ENCODE measurements at places on chromosomes 12 and 14. TPM values are rescaled to one million over a fixed set of nuclear protein-coding genes. Genes with fewer than 3 reads are reported as not detected.

DNA sequence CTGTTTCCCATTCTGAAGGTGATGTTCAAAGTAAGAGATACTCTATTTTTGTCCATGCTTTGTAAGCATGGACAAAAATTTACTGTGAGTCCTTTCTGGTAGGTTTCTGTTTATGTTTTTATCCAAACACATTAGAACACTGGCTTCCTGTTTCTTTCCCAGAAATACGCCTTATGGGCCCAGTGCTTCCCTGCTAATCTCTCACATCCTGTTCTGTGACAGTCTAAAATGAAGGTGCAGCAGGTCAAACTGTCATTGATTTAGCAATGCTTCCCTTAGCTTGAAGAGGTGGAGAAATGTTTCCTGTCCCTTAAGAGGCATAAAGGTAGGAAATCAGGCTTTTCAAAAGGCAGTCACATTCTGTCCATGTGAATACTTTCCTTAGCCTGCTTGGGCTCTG is 305.6 kb downstream of the RPS29 start:
- no peaks in the 10 kb centered on the region for H3K27me3 ChIP-seq
- no peaks in the 10 kb centered on the region for H3K36me3 ChIP-seq
- DNase-seq, result no peak
- H3K27ac ChIP-seq, result no peak overlapping the region

DNA sequence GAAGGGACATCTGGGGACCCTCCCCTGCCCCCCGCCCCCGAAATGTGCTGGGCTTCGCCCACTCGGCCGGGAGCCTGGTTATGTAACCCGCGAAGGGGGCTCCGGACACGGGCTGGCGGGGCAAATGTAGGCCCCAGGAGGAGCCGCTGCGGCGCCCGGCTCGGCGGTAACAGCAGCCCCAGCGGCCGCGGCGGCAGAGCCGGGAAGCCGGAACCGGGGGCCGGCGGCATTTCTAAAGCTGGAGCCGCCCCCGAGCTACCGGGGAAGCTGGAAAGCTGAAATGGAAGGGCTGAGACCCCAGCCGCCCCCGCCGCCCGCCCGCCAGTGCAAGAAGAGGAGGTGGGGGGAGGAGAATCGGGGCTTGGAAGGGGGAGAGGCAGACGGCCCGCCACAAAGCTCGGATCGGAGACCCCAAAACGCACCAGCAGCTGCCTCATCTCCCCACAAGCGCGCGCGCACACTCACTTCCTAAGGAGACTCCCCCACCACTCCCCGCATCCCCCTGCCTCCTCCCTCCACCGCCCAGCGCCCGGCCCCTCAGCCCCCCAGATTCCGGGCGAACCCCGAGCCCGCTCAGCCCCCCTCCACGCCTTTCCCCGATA is 1.5 kb downstream of the KDM2B start:
- H3K4me3 ChIP-seq, result peak overlapping the region; percentile 52
- H3K27ac ChIP-seq, result peak overlapping the region; percentile 77
- H3K36me3 ChIP-seq, result peaks cover 8% of the 10 kb centered on the region

- no peaks in the 10 kb centered on the region for H3K27me3 ChIP-seq
- peaks cover 6% of the 10 kb centered on the region for H3K4me1 ChIP-seq
- H3K27ac ChIP-seq, result no peak overlapping the region
- H3K36me3 ChIP-seq, result no peaks in the 10 kb centered on the region
- peak; percentile 95 for DNase-seq
These were observed 77.2 kb downstream of the SERPINA3 start for GRCh38 chr14:94689218-94689984.

GRCh38 chr12:71892059-71892458 is 46.6 kb upstream of the TPH2 start:
- peaks cover 33% of the 10 kb centered on the region for H3K36me3 ChIP-seq
- DNase-seq, result no peak
- no peaks in the 10 kb centered on the region for H3K4me1 ChIP-seq
- no peak overlapping the region for H3K27ac ChIP-seq
- no peaks in the 10 kb centered on the region for H3K27me3 ChIP-seq

The MMP17 gene
- total RNA-seq, result 5.5 TPM

The ZFHX2 gene
- 1.7 TPM for total RNA-seq

The WNT5B gene
- 7.0 TPM for total RNA-seq

Data from upper lobe of left lung (tissue), 6 donors.